CD4-positive, alpha-beta T cell treated with Interleukin-21 for 1 hour (primary cell): ENCODE measurements at places on chromosomes 4 and X.

DNA sequence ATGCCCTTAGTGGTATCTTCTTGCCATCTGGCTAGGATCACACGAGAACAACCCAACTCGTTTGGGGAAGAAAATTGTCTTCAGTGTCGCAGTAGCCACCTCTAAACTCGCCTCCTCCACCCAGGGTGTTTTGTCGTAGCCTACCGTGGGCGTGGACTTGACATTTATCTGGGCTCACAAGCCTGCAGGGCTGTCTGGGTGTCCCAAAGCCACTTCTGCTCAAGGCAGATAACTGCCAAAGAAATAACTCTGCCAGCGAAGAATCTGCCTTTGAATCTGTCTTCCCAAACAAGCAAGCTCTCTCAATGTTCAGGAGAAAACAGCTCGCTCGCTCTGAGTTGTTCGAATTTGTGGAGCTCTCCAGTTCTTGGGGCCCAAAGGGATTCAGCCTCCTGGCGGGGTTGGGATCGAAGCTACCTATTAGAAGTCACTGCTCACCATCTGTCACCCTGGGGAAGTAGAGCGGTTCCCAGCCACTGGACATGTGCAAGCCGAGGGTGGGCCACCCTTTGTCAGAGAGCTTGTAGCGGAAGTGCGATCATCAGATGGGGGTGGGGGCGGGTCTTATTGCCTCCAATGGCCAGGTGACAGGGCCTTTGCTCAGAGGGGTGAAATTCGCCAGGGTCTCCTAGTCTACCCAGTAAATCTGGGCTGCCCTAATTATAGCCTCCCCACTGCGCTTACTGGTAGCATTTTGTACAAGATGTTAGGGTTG is 14.8 kb downstream of the BLOC1S4 start:
- no peak for DNase-seq

- DNase-seq: no peak
These were observed 1.0 kb downstream of the SNX12 start for GRCh38 chrX:71067089-71067488.

DNA sequence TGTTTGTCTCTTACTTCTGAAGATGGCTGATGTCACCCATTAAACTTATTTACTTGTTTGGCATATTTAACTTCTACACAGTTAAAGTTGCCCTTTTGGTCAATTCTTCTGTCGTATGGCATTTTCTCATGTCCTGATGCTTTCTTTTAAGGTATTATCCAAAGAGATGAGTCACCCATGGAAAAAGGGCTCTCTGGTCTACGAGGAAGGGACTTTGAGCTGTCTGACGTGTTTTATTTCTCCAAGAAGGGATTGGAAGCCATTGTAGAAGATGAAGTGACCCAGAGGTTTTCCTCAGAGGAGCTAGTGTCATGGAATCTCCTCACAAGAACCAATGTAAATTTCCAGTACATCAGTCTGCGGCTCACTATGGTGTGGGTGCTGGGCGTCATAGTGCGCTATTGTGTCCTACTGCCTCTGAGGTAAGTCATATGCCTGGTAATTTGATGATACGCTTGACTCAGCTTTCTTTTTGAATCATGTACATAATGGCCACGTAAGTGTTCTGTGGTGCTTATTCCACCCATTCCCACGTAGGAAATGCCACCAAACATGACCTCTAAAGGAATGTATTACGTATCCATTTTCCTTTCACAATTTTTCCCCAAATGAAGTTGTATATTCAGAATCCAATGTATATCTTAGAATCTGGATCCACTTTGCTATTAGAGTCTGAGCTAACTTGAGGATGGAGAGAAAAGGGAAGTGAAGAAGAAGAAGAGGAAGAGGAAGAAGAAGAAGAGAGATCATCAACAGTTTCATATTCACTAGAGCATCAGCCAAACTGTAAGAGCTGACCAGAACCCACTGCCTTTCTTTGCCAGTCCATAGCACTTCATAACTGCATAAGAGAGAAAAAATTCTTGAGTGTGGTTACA is 45.7 kb downstream of the GPAT3 start:
- no peak for DNase-seq

- DNase-seq: no peak
These were observed 3.3 kb upstream of the OCIAD1 start for GRCh38 chr4:48827622-48828021.

DNA sequence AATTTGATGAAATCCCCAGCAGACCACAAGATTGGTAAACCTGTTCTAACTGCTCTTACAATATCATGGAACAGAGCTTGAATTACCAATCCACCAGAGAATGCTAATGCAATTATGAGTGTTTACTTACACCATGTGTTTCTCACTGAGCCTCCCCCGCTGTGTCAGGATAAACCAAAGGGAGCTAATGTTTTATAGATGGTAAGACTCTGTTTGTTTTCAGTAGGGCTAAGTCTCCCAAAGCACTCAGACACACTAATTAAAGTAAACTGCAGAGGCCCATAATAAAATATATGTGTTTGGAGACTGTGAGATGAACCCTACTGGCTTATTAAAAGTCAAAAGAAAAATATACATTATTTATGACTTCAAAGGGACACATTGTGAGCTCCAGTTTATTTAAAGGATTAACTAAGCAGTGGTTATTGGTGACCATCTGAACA is 261.7 kb upstream of the FAM241A start:
- DNase-seq: no peak

- no peak for DNase-seq
These were observed 36.4 kb downstream of the NELFA start for GRCh38 chr4:1972414-1972813.

- DNase-seq: peak; percentile 8
These were observed 59.2 kb downstream of the SLC7A11 start for GRCh38 chr4:138182838-138183426.

DNA sequence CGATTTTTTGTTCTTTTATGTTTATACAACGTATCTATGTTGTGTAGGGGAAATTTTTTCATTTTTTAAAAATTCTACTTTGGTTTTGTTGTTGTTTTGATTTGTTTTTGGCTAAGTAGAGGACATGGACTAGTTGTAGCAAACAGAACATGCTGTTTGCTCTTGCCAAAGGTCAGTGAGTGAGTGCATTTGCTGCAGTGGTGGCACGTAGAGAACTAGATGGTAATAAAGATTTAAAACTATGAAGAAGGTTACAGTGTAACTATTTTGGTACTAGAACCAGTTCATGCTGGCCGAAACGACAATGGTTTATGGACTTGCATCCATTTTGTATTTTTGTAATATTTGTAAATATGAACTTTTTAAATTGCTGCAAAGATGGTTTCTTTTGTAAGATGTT is 1.9 kb upstream of the SCML1 start:
- no peak for DNase-seq
